Esophagus mucosa (tissue), 1 donor: ENCODE measurements at places on chromosomes 16 and 17.

DNA sequence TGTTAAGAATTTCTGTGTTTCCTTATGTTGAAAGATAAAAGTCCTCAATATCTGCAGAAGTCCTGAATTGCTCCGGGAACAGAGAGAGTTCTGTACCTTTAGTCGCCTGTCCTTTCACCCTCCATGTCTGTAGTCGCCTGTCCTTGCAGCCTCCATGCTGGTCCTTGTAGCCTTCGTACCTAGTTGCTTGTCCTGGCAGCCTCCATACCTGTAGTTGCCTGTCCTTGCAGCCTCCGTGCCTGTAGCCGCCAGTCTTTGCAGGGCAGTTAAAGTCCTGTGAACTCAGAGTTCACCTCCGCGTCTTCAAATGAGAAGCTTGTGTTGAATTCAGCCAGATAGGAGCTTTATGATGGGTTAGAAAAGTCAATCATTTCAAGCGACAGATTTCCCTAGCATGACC lies 19.5 kb upstream of the ITGAX start:
- no peak for ATAC-seq

GRCh38 chr17:78999056-78999768 lies 10.4 kb downstream of the CANT1 start:
- no peak for ATAC-seq

- no peak for ATAC-seq
Measured at GRCh38 chr17:79658811-79659207, 48.0 kb upstream of the RBFOX3 start.

DNA sequence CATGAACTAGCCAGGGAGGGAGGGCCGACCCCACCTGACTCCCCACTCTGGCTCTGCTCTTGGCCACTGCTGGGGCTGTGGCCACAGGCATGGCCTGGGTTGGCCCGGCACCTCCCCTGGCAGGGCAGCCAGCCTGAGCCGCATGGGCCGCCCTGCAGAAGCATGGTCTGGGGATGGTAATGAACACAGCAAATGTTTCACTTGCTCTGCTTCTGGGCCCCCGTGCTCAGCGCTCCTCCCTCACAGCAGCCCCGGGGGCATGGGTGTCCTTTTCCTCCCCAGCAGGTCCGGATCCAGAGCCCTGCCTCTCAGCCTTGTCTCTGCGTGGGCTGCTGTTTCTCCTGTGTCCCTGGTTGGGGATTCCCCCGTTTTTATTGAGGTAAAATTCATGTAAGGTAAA lies 30.9 kb upstream of the KCNJ12 start:
- ATAC-seq: no peak

DNA sequence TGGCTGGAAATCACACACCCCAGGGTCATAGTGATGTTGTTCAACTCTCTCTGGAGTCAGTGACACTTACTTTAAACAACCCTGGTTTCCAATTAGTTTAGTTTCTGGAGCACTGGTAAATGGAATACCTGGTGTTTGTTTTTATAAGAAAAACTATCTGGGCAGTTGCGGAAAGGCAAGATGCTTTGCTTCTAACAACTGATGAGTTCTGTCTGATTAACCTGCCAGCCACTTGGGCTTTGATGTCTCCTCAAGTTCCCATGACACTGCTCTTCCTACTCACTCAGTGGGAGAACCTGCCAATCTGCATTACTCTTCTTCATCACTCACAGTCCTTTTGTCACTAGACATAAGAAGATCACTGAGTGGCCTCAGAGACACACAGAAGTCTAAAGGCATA lies 78.7 kb upstream of the MTMR4 start:
- peak; percentile 33 for ATAC-seq

- peak; percentile 62 for ATAC-seq
Measured at GRCh38 chr16:69123910-69124309, 8.5 kb downstream of the CHTF8 start.

GRCh38 chr17:12136243-12136642 lies 115.6 kb downstream of the MAP2K4 start:
- ATAC-seq: no peak

DNA sequence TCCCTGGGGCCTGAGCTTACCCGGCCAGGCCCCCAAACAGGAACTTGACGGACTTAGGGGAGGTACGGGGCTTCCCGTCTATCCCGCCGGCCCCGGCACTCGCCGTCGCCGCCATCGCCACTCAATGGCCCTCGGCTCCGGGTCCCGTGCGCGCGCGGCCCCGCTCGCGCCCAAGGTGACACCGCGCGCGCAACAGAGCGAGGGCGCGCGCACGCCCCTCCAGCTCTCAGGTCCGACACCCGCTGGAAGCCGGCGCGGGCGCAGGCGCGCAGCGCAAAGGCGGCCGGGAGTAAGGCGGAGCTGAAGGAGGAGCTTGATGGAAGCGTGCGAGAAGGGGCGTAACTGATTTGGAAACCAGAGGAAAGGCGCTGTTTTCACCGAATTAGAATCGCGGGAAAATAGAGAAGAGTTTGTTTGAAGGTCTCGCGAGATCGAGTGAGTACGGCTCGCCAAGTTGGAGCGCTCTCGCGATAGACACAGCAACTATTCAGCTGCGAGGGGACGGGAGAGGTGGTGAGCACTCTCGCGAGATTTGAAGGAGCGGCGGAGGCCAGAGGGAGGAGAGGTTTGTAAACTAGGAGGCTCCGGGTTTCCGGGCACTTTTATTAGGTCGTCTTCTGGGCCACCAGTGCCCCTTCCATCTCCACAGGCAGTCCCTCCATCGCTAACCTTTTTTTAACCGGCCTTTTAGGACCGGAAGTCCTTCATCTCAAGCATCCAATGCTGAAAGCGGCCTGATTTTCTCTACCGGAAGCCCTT lies at the start of the genes RNF167 and SLC25A11:
Gene RNF167, plus strand, starts transcription at position 473 of the 759 bp plus-strand sequence. CDS start 642 bp downstream, outside the sequence.
Gene SLC25A11, minus strand, starts transcription at position 251 of the 759 bp plus-strand sequence. Its CDS starts 136 bp downstream, at position 115.
- ATAC-seq: peak; percentile 89
